ENCODE measurements at places on chromosomes 12 and 14. TPM values are rescaled to one million over a fixed set of nuclear protein-coding genes. Genes with fewer than 3 reads are reported as not detected.

Gene VDR
- 1.1 TPM for total RNA-seq

Gene MUCL1
- total RNA-seq: not detected

Gene TCL1B
- total RNA-seq: 5.5 TPM

Gene C12orf60
- total RNA-seq: 1.7 TPM

Gene TIMM9
- total RNA-seq: 101 TPM

Gene IQSEC3
- 2.1 TPM for total RNA-seq

Gene TSPAN11
- total RNA-seq: 3.6 TPM

Gene ZFHX2
- 11.6 TPM for total RNA-seq

Gene NINJ2
- total RNA-seq: 0.94 TPM

Gene PLA2G1B
- total RNA-seq: not detected

Gene MLXIP
- 20.5 TPM for total RNA-seq

Gene ESPL1
- 56.5 TPM for total RNA-seq

DNA sequence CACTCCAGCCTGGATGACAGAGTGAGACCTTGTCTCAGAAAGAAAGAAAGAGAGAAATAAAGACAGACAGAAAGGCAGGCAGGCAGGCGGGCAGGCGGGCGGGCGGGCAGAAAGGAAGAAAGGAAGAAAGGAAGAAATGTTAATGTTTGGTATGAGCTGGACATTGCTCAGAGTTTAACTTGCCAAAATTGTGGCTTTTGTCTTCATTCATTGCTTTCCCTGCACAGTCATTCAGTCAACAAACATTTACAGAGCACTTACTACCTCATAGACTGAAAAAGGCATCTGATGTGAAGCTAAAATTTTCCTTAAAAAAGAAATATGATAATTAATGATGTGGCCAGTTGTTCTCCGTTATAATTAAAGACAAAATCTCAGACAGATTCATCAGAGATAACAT is 247.1 kb downstream of the SPTSSA start:
- DNase-seq: no peak

DNA sequence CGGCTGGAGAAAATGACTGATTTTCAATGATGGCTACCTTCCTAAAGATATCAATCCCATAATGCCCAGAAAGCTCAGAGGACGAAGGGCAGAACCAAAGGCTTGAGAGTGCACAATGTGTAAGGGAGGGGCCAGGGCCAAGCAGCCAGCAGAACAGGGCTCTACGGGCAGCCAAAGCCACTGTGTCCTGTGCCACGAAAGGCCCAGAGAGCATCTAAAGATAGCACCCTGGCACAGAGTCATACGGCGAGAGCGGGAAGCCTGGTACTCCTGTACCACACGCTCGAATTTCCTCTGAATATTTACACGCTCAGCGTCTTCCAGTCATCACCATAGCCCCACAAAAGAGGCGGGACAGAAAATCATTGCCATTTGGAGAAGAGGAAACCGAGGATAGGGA is 39.5 kb downstream of the PRMT8 start:
- no peak for DNase-seq

DNA sequence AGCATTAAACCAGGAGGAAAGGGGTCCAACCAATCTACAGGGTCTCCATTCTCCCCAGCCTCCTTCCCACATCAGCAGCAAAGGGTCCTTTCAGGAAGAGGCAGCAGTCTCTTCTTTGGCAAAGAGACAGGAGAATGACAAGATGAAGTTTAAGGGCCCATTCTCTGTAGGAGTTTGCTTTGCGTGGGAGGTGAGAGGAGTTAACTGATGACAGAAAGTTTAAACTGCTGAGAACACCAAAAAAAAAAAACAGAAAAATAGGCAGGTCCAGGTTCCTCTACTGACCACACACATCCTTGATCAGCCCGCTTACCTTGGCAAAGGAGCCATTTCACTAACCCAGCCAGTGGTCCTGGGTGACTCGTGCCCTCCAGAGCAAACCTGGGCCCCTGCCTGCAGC is 5.7 kb downstream of the SLC6A13 start:
- DNase-seq: no peak

DNA sequence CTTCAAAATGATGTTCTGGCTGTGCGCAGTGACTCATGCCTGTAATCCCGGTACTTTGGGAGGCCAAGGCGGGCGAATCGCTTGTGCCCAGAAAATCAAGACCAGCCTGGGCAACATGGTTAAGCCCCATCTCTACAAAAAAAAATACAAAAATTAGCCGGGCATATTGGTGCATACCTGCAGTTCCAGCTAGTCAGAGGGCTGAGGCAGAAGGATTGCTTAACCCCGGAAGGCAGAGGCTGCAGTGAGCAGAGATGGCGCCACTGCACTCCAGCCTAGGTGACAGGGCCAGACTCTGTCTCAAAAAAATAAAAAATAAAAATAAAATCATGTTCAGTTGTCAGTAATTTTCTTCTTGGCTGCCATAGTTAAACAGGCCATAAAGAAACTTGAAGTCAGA is 245.9 kb upstream of the USP15 start:
- DNase-seq: peak; percentile 13

DNA sequence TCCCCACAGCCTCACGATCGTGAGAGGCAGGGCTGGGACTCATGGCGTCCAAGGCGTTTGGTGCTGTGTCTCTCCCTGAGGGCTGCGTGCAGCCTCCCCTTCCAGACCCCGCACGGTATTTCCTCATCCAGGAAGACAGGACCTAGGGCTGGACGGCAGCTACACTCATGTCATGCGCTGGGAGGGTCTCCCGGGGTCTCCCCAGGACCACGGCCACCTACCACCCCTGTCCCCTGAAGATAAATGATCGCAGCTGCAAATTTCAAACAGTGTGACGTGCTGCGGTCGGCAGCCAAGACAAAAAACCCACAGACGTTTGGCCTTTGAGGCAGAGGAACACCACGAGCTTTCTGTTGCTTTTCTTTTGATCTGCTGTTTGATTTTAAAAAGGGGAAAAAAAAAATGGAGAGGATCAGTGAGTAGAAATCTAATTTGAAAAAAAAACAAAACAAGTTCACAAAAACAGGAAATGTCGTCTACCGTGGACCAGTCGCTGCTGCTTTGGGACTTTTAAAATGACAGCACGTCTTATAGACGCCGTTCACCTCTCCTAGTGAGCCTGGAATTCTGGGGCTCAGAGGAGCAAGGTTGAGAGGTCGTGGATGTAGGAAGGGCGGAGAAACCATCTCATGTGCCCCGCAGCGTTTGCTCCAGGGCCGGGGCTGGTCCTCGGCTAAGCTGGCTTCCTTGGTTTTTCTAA is 237.6 kb downstream of the SLC41A2 start:
- DNase-seq: no peak

- no peak for DNase-seq
Measured at GRCh38 chr14:71300566-71301330, 393.5 kb downstream of the PCNX1 start.

DNA sequence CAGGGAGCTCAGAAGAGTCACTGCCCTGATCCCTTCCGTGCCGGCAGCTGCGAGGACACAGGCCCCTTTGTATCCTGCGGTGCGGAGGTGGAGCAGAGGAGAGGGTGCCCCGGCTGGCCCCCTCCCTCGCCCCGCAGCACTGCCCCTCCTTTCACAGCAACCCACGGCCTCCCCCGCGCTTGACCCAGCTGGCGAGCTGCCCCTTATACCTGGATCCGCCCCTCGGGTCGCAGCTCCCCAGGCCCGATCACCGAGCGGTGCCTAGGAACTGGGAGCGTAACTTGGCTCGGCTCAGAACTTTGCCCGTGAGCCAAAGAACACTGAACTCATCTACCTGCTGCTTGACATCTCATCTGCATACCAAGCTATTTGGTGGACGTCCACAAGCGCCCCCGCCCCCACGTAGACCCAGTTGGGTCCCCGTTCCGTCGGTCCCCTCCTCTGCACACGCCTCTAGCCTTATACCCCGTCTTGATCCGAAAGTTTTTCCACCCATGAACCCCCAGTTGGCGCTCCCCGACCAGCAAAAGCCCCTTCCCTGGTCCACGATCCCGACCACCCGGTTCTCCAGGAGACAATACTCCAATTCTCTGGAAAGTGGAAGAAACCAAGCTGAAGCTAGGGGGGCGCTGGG is 697 bp upstream of the DNAJC14 start:
- peak; percentile 77 for DNase-seq

DNA sequence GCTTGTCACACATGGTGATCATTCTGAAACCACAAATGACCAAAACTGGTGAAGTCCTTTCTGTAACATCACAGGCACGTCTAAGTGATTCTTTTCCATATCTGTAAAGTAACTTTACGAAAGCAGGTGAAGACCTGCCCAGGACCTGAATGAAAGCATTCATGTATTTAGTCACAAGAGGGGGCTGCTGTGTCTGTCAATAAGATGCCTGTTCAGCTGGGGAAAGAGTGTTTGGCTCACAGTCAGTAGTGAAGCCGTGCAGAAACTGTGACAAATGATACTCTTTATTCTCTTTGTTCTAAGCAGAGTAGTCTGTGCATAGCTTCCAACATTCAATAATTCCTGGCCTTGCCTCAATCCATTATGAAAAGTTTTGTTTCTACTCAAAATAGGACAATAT is 373.5 kb upstream of the OR4E1 start:
- peak; percentile 80 for DNase-seq

DNA sequence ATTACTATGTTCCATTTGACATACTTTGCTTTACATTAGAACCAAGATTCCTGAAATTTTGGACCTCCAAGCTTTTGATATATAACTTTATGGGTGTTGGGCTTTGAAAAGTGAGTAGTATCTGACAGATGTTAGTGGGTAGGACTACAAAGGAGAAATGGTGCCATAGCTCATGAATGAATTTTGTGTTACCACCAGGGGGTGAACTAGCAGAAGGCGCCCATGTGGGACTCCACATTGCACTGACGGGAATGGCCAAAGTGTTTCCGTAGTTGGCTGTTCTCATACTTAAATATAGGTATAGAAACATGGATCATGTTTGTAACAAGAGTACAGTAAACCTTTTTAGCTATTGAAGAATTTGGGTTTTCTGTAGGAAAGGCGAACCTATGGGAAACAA is 337.5 kb downstream of the FLRT2 start:
- peak; percentile 53 for DNase-seq

DNA sequence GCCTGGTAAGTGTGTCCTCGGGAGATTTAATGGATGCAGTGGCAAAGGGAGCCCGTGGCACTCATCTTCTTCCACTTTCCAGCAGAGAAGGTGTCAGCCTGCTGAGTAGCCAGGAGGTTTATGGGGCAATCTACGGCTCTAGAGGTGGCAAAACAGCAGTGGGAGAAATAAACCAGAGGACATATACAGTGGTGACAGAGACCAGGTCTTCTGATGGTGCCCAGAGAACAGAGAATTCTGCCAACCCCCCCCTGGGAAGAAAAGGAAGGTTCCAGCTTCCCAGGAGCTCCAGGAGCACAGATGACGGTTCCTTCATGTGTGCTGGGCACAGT is 43.0 kb downstream of the SMIM41 start:
- no peak for DNase-seq

DNA sequence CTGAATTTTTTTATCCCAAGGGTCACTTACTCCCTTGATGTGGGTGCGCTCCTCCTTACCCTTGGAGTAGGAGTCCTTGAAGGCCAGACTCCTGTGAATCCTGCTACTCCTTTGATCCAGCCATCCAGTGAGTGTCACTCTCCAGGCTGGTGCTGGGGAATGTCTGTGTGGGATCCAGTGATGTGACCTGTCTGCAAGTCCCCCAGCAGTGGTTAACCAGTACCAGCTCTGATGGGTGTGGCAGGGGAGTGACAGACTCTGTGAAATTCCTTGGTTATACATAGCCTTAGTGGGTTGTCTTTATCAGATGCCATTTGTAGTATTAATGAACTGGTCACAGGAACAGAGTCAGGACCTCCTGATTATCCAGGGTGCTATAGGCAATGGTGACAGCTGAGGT is 409.5 kb upstream of the LMO3 start:
- DNase-seq: no peak

GRCh38 chr14:22314183-22314820 is 274.7 kb downstream of the DAD1 start:
- DNase-seq: peak; percentile 82

DNA sequence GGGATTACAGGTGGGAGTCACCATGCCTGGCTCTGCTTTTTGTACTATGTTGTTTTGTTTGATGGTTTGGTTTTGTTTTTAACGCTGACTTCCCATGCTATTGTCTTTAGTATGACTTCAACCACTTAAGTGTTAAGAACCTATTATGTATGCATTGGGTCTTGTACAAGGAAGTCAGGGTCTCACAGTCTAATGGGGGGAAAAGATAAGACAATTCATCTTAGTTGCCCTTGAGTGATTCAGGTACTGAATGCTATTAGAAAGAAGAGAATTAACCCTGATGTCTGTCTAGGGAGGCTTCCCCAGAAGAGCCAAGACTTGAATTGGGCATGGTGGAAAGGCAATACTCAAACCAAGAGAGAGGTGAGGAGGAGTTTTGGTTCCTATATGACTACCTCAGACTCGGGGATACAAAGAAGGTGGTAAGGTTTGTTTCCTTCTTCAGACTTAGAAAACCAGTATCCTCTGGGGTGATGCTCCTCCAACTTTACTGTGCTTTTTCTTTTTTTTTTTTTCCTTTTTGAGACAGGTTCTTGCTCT is 64.6 kb downstream of the SUSD6 start:
- no peak for DNase-seq

GRCh38 chr14:91898372-91898771 is 31.0 kb upstream of the TC2N start:
- DNase-seq: no peak

- no peak for DNase-seq
Measured at GRCh38 chr14:71658261-71658860, 273.9 kb upstream of the RGS6 start.

DNA sequence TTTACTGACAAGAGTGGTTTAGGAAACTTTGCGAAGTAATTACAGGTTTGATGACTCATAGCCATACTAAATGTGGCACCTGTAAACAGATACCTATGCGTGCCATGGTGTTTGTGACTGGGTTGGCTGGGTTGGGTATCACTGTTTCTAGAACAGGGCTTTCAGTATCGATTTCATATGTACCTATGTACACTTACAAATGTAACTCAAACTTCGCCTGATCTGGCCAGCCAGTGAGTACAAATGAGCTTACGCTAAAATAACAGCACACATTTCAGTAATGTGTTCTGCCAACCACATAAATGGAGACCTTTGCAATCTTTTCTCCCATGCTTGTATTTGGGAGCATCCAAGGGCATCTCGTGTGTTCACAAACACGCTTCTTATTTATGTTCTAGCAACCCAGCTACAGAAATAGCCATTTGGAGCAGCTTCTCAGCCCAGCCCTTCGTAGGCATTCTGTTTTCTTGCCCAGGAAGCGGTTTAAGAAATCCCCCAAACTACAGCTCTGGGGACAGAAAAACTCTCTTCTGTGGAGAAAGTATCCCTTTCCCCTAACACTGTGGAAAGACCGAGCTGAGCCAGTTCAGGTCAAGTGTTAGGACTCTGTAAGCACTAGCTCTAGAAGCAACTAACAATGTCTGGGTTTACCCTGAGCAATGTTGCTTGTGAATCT is 42.3 kb upstream of the MDM1 start:
- no peak for DNase-seq

DNA sequence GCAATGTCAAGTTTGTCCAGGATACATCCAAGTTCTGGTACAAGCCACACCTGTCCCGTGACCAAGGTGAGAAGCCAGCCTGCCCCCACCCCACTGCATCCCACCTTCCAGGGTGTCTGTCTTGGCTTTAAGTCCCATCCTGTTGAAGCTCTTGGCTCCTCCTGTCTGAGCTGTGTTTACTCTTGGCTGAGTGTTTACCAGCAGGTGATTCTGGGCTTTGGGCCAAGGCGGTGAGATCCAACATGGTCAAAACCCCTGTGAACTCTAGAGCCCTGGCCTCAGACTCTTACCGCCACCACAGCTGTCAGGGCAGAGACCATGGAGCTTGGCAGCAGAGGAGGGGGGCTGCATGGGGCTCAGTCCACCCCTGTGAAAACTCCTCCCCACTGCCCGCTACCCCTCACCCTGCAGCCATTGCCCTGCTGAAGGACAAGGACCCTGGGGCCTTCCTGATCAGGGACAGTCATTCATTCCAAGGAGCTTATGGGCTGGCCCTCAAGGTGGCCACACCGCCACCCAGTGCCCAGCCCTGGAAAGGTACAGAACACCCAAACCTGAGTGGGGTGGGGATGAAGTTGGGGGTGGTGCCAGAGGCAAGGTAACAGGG is 11.6 kb downstream of the TNS2 start:
- peak; percentile 67 for DNase-seq

Data from GM23338 (cell line).